ENCODE measurements at places on chromosomes 6 and 20. TPM values are rescaled to one million over a fixed set of nuclear protein-coding genes. Genes with fewer than 3 reads are reported as not detected.

GRCh38 chr6:139239064-139239463 lies 52.7 kb downstream of the TXLNB start:
- DNase-seq = peak; percentile 62

GRCh38 chr20:42007251-42007650 lies 389.1 kb upstream of the CHD6 start:
- DNase-seq = no peak

- DNase-seq = peak; percentile 68
Observed at GRCh38 chr6:156718647-156719394, 58.4 kb upstream of the ARID1B start.

- DNase-seq = no peak
Observed at GRCh38 chr20:42399802-42400201, 781.6 kb upstream of the CHD6 start.

- no peak for DNase-seq
Observed at GRCh38 chr20:58515233-58516212, at the start of gene APCDD1L. Gene APCDD1L, minus strand, starts transcription at chr20:58515399. Its CDS starts 692 bp downstream, at chr20:58514707.

DNA sequence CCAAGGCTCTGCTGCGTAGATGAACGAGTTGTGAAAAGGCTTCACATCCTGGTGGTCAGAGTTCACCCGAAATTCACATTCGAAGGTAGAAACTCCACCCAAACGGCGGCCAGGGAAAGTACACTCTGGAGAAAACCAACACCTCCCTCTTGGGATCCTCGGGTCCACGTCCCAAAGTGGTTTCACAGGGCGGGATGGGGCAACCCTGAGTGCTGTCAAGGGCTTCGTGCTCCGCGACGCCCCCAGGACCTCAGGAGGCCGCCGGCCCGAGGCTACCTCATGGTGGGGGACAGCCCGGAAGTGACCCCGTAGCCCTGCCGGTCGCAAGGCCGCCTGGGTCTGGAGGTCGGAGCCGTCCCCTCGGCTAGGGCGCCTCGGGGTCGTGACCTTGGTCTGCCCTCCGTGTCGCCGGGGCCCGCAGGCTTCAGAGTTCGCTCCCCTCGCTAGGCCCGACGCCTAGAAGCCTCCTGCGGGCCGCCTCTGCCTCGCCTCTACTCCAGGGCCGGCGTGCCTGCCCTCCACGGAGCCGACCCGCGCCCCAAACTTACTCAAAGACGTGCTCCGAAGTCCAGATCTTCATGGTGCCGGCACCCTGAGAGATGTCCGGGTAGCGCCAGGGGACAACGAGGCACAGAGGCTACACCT lies at the start of gene PRELID3B:
TSS of gene PRELID3B (minus strand) at position 636 of the 645 bp plus-strand sequence. CDS start at position 580, 56 bp downstream.
- DNase-seq = no peak

DNA sequence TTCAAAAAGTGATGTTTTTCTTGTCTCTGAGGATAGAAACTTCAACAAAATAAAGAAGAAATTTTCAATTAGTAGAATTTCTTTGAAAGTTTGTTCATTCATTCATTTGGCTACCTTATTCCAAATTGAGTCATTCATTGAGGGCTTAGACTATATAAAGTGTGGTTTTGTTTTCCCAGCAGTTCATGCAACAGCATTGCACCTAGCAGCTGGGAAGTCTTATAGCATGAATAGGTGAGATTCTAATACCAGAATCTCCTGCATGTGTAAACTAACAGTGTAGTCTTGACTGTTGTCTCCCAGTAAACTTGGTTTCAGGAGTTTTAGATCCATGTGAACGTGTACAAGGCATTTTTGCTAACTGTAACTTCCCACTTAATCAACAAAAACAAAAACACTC lies 7.1 kb downstream of the ESR1 start:
- no peak for DNase-seq

DNA sequence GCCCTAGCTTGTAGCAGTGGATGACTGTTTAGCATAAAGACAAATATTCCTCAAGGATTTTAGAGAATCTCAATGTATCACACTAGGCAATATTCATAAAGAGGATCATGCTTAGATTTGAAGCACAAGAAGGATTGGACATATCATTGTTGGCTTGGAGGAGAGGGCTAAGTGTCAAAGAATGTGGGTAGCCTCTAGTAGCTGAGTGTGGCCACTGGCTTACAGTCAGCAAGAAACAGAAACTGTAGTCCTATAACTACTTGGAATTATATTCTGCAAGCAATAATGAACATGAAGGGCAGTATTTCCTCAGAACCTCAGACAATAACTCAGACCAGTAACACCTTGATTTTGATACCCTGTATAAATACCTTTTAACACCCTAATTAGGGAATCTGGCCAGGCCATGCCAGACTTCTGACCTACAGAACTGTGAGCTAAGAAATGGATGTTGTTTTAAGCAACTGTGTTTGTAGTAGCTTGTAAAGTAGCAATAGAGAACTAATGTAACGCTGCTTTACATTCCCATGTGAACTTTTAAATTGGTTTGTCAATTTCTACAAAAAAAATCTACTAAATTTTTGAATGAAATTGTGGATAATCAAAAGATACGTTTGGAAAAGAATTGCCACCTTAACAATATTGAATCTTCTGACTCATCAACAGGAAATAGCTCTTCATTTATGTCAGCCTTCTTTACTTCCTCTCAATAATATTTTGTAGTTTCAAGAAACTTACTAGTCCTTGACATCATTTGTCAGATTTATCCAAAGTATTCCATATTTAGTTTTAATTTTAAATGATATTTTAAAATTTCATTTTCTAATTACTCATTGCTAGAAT lies 65.2 kb upstream of the RSPO3 start:
- DNase-seq = no peak

- DNase-seq = no peak
Observed at GRCh38 chr6:127277878-127278843, 11.5 kb downstream of the RNF146 start.

DNA sequence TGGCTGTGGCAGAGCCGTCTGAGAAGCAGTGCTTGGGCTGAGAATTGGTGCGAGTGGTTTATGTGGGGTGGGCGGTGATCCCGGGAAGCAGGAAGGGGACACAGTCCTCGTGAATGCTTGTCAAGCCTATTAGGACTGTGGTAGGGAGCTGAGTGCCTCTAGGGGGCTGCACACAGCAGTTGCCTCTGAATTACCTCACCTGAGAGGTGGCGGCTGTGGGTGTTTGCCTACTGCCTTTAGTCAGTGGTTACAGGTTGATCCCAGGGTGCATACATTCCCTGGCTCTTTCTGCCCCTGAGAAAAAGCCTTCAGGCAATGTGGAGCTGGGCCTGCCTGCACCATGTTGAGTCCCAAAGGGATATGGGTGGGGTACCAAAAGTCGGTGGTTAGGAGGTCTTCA lies 5.2 kb downstream of the AP5S1 start:
- DNase-seq = no peak

- no peak for DNase-seq
Observed at GRCh38 chr20:40189621-40190020, 499.4 kb downstream of the MAFB start.

GRCh38 chr20:23672158-23672557 lies 16.7 kb downstream of the CST4 start:
- DNase-seq = no peak

The NKAIN4 gene
- total RNA-seq = 29.7 TPM

The PARD6B gene
- 72.0 TPM for total RNA-seq

The WFDC2 gene
- total RNA-seq = 2,874 TPM

The SEL1L2 gene
- not detected for total RNA-seq

The SLC17A9 gene
- 9.5 TPM for total RNA-seq

The PROKR2 gene
- not detected for total RNA-seq

The PTPRT gene
- total RNA-seq = 0.60 TPM
